ENCODE measurements at places on chromosomes 4 and X.
A peak's percentile ranks its signal among the peaks of the same experiment; 100 is the strongest.

GRCh38 chr4:121199742-121200561 lies 35.8 kb upstream of the TNIP3 start:
- DNase-seq, result no peak

DNA sequence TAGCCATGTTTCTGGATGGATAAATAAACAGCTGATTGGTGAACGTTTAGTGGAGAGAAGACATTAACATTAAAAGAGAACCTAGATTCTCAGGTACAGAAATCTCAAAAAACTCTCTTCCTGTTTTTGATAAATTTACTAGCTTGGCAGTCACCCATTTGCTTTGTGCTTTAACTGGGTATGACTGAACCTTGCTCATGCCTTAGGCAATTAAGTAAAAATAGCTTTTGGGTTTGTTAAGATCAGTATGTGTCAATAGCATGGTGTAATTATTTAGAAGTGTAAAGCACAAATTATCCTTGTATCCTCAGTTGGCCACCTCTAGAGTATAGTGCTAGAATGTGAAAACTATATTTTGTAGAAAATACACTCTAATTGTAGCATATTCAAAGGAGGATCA lies 200.0 kb downstream of the CFAP299 start:
- DNase-seq, result no peak

- DNase-seq, result no peak
These were observed 240.9 kb downstream of the AR start for GRCh38 chrX:67784712-67785111.

DNA sequence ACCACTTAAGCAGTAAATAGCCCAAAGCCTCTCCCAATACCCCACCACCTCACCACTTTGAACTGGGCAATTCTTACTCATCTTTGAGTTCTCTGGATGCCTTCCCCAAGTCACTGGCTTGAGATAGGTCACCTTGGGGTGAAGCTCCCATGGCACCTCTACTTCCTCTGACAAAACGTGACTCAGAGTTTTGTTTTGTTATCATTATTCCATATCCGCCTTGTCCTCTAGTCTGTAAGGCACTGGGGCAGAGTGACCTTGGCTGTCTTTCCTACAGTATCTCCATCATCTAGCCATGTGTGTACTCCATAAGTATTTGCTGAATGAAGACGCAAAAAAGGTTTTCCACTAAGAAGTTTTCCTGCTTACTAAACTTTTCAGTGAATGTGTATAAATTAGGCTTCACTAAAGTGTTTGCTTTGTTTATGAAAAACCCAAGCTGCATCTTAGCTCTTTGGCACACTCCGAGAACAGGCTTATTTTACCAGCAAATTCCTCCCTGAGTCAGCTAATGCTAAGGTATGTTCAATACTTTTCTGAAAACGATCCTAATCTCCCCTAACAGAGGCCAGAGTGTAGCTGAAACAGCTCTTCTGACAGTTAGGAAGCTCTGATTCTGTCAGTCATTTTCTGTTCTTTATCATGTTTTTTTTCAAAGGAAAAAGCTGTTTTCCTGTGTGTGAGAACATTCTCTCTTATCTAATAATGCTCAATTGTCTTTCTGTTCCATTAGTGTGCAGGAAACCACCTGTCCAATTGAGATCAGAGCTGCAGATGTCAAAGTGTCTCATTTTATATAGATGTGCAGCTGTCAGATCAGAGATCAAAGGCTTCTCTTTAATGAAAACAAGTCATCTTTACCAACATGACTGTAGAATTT lies 30.2 kb upstream of the TSPAN5 start:
- peak; percentile 66 for DNase-seq

DNA sequence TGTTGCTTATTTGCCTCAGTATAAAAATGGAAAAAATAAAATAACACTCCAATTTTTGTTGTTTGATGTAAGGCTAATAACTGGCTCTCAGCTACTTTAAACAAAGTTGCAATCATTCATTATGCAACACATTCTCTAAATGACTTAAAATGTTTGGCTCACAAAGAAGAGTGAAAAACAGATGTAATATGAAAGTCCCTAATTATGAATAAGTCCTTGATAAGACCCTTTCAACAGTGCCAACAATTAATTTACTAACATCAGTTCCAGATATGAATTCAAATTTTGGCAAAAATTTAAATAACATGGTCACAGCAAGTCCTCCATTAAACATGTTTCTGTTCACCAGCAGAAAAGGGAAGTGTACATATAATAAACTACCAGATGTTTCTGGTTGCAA lies 69.8 kb downstream of the PAPSS1 start:
- no peak for DNase-seq

GRCh38 chrX:4193500-4194155 lies 480.2 kb upstream of the PRKX start:
- DNase-seq, result no peak

- DNase-seq, result no peak
These were observed 215.2 kb downstream of the CBR4 start for GRCh38 chr4:168794881-168795280.

DNA sequence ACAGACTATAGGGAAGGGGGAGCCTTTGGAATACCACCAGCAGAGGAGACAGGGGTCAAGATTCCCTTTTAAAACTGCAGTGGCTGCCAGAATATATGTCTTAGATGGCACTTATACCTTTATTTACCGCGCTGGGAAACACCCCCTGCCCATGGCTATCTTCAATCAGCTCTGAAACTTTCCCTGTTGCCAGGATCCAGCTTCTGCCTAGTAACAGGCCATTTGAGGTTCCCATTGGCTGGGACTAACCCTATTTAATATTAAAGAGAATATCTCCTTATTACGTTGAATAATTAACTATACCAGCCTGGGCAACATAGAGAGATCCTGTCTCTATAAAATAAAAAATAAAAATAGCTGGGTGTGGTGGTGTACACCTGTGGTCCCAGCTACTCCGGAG lies 23.8 kb downstream of the SOWAHB start:
- DNase-seq, result no peak

DNA sequence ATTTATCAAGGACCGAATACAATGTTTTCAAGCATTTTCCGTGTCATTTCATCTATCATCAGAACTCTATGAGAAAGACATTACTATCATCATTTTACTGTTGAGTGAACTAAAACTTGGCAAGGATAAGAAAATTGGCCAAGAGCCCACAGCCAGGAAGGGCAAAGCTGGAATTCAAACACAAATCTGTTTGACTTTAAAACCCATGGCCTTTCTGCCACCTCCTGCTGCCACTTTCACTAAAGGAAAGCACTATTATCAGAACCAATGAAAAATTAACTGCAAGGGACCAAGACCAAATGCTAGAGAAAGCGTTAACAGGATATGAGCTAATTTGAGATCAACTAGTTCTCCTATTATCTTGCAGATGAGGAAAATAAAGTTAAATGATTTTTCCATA lies 2759.2 kb downstream of the ARAP2 start:
- DNase-seq, result no peak

- no peak for DNase-seq
These were observed 70.7 kb downstream of the REELD1 start for GRCh38 chr4:146285037-146285436.

- DNase-seq, result no peak
These were observed 9.1 kb upstream of the MAGED4B start for GRCh38 chrX:52078131-52078530.

GRCh38 chrX:23803931-23804381 lies 21.0 kb downstream of the SAT1 start:
- peak; percentile 72 for DNase-seq

DNA sequence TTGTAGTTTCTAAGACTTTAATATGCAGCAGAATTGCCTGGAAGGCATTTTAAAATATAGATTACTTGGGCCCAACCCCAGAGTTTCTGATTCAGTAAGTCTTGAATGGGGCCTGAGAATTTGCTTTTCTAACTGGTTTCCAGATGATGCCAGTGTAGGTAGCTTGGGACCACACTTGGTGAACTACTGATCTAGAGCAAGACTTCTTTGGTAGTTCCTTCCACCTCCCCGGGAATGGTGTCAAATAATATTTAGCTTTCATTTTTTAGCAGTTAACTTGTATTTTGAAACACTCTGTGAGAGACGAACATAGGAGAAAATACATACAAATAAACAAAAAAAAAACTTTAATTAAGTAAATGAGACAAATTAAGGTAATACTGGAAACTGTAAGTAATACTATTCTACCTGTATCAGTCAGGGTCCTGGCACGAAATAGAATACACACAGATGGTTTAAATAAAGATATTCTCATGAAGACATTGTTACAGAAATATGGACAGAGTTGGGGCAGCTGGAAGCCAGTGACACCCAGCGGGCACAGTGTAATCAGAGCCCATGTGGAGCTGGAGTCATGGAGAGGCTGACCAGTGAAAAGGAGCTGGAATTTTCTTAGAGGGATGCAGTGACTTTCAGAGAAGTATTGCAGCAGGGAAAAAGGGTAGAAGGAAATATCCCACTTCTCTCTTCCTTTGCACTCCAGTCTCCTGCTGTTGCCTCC lies 905.7 kb downstream of the CCSER1 start:
- DNase-seq, result no peak

DNA sequence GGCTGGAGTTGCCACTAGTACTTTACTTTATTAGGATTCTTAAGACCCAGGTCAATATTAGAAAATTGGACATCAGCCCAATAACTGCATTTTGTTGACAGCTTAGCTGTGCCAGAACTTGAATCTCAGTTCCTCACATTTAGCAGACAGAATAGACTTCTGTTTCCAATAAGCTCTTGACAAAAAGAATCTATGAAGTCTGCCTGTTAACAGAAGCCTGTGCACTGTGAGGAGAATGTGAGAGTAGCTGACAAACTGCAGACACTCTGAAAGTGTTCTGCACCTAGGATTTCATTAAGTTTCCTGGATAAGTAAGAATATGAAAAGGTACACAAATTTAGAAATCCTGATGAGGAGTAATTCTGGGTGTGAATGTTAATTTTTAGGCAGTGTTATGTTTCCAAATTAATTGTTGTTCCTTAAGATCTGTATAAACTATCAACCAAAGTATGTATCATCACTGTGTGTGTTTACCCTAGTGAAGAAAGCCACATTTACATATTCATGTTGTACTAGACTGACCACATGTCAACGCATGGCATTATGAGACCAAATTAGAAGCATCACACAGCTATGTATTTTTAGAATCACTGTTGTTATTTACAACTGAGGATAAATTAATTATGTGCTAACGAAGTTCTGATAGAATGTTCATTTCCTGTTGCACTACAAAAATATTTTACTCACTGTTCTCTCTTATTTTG lies 756.4 kb upstream of the IGFBP7 start:
- no peak for DNase-seq

DNA sequence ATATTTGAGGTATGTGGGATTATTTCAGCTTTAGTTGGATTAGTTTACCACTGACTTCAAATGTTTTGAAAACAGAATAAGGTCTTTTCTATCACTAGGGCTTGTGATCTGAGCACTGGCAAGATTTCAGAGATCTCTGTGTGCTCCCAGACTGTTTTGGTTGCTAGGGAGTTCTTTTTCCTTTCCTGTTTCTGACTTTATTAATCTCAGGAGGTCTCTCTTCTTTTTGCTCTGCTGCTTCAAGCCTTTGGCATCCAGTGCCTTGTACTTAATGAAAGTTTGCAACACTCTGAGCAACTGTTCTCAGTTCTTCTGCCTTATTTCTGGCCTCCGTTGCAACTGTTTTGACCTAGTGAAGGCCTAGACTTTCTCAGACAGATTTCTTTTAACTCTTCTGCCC lies 32.1 kb upstream of the PAQR3 start:
- no peak for DNase-seq

DNA sequence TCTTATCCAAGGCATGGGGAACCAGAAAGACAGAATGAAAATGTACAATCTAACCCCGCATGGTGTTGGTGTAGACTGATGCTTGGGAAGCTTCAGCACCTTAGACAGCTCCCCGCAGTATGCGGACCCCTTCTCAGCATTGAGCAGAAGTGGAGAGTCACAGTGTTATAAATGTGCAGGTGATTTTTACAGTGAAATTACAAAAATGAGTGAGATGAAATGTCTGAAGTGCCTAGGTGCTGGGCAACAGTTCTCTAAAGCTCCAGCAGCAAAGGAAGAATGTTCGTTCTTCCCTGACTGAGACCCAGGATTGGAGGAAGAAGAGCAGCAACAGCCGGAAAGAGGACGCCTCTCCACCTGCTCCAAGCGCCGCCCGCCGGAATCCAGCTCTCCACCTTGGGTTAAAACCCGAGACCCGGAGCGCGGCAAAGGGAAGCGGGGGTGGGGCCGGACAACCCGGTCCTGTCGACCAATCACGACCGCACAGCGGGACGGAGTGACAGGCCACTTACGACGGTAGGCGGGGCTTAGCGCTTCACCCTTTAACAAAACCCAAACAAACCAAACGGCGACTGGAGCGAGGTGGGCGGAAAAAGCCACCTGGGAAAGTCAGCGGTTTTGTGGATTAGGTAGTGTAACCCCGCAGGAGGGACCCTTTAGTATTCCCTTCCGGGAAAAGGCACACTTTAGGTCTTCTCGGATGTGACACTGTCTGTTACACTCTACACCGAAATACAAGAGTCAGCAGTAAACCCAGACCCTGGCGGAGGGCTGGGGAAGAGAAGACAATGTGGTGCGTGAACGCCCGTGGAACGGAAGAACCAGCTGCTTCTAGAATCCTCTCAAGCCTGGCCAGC lies at the start of gene GLRA3:
Gene GLRA3, minus strand, starts transcription at position 403 of the 857 bp plus-strand sequence. CDS start 436 bp downstream, outside the sequence.
- peak; percentile 56 for DNase-seq

- DNase-seq, result no peak
These were observed 325.9 kb downstream of the NR3C2 start for GRCh38 chr4:148116264-148116663.

DNA sequence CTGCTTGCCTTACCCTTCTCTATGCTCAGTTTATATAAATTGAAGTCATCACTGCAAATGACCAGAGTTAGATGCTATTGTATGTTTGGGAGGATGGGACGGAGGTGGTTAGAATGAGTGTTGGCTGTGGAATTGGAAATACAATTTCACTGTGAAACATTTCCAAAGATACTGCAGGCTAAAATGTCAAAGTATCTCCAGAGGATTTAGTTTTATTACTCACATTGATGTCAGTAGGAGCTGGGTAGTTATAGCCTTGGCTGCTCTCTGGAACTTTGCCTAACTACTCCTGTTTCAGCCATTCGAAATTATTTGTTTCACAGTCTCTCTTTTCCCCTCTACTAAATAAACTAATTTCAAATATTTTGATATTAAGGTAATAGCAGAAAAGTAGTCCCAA lies 92.6 kb upstream of the PPP3CA start:
- peak; percentile 60 for DNase-seq

- DNase-seq, result no peak
These were observed 81.5 kb upstream of the MAPK10 start for GRCh38 chr4:86441175-86441936.
